Effector CD8-positive, alpha-beta T cell (primary cell): ENCODE measurements at places on chromosomes 16 and 17.

DNA sequence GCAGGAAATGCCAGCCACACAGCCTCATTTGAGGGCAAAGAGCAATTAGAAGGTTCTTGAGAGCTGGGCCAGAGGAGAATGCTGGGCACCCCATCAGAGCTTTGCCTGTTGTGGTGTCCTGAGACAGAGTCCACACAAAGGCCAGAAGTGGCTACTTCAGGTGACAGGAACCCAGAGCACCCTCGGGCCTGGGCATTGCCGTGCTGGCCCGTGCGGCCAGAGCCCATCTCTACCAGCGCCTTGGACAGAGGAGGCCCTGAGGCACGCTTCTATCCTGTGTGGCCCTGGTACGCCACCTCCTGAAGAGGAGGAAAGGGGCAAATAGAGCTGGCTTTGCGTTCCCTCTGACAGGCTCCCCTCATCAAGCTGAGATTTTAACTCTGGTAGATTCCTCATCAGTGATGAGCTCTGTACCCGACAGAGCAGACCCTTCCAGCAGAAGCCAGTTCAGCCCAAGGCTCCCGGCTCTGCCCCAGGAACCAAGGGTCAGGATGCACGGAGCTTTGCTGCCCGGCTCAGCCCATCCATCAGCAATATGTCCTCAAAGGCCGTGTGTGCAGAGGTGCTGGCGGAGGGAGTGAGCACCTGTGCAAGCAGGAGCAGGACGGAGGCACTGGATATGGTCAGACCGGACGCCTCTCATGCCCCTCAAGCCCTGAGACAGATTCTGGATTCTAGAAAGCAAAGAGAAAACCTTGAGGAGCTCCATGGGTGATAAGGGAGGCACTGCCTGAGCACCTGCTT lies 3.4 kb upstream of the RASD1 start:
- DNase-seq: no peak

DNA sequence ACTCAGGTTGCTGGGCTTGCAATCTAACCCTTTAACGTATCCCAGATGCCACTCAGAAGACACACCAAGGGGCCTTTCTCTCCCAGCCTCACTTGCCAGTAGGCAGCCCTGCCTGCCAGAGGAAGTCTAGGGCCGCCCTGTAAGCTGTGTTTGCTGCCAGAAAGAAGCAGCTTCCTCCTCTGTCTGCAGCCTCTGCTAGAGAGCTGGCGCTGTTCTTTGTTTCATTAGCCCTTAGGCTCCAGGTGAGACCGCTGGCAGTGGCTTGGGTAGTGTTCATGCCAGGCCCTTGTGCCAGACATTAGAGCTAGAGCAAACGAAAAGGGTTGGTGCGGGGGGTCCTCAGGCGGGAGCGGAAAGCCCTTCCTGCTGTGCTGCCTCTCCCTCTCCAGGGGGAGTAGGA lies 8.9 kb downstream of the CTRL start:
- DNase-seq: no peak

DNA sequence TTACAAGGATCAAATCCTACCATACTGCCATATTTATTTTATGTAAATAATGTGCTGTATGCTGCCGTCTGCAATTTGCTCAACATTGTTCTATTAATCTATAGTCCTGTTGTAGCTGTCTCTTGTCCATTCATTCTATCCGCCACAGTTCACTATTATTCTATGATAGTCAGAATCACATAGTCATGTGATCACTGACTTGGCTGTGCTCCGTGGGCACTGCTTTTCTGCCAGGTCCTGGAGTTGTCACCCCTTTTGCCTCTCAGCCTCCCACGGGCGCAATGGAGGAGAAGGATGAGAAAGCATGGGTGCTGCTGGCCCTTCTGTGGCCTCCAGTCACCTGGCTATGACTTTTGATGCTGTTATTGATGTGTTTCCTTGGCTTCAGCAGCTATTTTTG lies 37.3 kb upstream of the ANKFY1 start:
- no peak for DNase-seq

DNA sequence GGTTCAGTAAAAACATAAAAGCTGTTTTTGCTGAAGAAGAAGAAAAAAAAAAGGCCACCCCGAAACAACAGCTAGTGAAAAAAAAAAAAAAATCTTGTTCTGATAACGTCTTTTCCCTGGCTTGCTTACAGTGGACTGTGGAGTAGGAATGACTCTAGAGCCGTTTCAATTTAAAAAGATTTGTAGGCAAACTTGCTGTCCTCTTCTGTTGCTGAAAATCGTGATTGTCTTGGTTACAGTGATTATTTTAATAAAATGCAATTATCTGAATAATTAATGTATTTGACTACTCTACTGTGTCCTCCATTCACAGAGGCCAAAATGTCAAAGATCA lies 190.6 kb upstream of the TBX2 start:
- DNase-seq: no peak

- DNase-seq: no peak
These were observed 39.2 kb downstream of the KSR1 start for GRCh38 chr17:27495460-27495859.

DNA sequence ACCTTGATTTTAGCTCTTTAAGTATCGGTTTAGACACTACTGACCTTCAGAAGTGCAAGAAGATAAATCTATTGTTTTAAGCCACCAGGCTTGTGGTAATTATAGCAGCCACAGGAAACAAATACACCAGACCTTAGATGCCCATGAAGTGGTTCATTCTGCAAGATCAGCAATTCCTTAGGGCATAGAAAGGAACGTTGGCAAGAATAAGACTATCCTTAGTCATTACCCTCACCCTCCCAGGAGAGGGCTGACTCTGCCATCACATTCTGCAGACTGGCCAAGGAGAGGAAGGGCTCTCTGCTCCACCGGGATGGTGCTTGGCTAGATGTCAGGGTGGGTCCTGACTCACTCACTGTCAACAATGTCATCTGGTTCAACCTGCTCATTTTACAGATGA lies 14.1 kb upstream of the NDEL1 start:
- no peak for DNase-seq

- no peak for DNase-seq
These were observed 338.5 kb downstream of the MAF start for GRCh38 chr16:79261944-79262552.

GRCh38 chr17:9028202-9028987 lies 7.1 kb downstream of the NTN1 start:
- DNase-seq: no peak

- DNase-seq: no peak
These were observed 3.3 kb downstream of the GOT2 start for GRCh38 chr16:58730724-58731370.

DNA sequence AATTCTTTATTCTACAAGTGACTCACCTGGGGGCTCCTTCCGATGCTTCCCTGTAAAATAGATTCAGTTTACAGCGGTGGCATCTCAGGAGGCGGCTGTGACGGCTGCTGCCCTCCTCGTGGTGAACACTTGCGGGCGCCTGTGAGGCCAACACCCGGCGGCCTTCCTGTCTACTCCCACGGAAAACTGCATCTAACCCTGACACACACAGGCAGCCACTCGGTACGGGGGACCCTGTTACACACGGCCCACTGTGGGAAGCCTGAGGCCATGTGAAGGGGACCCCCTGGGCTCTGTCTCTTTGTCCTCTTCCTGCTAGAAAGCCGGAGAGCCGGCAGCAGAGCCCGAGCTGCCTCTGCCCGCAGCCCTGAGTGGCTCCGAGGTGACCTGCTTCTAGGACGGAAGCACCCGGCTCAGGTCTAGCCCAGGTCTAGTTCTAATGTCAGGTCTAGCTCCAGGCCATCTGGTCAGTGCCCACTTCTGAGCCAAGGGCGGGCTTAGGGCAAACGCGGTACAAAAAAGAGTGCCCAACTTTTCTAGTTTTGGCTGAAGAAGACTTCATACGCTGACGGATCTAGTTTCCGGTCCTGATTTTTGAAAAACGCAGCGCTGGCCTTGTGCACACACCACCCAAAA lies 159.4 kb downstream of the ENGASE start:
- no peak for DNase-seq

DNA sequence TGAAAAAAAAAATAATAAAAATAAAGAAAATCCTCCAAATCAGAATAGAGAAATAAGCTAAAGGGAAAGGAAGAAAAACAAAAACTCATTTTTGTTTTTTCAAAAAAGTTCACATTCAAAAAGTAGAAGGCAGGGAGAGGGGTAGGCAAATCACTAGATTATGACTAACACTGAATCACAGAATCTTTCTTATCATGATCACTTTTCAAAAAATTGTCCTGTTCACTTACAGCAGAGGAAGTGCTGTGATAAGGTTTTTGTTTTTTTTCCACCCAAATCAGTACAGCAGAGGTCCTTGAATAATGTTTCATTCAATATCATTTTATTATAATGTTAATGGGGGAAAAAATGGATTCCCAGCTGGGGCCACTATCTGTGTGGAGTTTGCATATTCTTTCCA lies 106.4 kb downstream of the CA4 start:
- no peak for DNase-seq

- DNase-seq: no peak
These were observed 13.5 kb downstream of the ANKRD11 start for GRCh38 chr16:89476811-89477261.

DNA sequence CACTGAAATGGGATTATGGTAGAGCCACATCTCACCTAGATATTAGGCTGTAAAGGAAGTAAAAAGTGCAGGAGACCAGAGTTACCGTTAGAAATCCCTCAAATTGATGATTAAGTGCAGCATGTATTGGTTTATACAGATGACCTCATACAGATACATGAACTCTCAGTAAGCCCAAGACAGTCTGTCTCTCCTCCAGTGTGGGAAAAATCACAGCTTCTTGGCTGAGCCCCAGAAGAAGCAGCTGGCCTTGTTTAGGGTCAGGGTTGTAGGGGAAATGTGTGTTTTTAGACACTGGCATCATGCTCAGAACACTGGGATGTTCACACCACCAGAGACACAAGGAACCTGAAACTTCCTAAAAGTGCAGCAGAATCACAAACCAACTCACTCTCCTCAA lies 135.9 kb downstream of the KATNIP start:
- no peak for DNase-seq

DNA sequence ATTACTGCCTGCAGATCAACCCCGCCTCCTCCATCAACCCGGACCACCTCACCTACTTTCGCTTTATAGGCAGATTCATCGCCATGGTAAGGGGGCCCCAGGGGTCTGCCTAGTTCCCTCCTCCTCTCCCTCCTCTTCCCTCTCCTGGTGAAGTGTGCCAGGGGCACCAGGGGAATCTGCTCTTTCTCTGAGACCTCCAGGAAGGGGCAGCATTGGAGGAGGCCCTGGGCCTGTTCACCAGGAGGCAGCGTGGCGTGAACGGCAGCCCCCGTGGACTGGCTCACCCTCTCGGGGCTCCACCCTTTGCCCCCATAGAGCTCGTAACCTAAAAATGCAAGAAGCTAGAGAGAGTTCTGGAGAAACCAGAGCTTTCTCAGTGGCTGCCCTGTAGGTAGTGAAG lies 17.1 kb upstream of the CLEC18A start:
- no peak for DNase-seq

DNA sequence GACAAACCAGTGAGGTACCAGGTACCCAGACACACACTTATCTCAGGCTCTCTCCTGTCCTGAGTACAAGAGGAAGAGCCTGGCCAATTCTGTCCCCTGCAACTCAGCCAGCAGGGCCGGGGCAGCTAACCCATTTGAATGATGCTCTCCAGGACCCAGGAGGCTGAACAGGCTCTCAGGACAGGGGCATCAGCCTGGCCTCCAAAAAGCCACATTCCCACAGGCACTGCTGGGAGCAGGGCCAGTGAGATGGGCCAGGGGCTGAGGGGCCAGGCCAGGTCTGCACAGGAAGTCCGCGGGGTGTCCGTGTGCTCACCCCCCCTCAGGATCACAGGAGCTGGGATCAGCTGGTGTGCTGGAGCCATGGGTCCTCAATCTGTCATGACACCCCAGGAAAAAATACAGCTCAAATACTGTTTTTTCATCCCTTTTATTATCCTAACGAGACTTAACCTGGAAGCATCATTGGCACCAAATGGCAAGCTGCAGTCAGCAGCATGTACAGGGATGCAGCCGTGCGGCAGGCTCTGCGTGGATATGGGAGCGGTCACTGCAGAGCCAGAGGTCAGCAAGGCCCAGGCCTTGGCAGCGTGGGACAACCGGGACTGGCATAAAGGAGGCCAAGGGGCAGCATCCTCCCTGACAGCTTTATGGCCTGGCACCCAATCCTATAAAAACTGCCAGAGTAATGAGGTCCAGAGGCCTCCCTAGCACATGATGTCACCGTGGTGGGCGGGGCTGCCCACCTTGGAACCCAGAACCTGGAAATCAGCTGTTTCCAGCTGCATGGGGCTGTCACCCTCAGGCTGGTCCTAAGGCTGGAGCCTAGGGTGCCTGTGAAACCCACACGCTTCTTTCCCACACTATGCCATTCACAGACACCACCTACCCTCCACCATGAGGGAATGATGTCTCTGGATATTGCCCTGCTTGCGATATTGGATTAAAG lies 276.7 kb downstream of the C16orf95 start:
- DNase-seq: no peak

GRCh38 chr17:47686664-47687327 lies 7.2 kb upstream of the TBKBP1 start:
- DNase-seq: no peak

DNA sequence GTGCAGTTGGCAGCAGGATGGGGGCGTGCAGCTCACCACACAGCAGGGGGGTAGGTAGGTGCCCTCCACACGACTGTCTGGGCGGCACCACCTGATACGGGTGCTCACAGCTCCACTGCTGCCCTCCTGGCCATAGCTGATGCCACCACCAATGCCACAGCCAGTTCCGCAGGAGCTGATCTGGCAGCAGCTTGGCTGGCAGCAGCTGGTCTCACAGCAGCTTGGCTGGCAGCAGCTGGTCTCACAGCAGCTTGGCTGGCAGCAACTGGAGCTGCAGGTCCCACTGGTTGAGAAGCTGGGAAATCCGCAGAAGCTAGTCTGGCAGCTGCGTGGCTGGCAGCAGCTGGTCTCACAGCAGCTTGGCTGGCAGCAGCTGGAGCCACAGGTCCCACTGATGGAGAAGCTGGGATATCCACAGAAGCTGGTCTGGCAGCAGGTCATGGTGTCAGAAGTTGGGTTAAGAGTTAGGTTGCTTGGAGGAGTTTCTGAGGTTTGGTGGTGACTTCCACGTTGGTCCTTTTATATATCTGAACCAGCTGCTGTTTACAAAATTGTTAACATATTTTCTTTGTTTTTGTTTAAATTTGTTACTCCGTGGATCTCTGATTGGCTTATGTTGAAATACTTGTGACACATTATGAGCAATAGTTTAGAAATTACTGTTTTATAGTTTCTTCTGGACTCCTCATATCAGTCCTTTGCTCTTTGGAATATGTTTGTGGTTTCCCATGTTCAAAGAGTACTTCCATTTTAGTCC lies at the start of gene KRTAP1-5:
Gene KRTAP1-5 (minus strand): TSS at position 494 of the 757 bp plus-strand sequence. CDS start 53 bp downstream, at position 441.
- DNase-seq: no peak

DNA sequence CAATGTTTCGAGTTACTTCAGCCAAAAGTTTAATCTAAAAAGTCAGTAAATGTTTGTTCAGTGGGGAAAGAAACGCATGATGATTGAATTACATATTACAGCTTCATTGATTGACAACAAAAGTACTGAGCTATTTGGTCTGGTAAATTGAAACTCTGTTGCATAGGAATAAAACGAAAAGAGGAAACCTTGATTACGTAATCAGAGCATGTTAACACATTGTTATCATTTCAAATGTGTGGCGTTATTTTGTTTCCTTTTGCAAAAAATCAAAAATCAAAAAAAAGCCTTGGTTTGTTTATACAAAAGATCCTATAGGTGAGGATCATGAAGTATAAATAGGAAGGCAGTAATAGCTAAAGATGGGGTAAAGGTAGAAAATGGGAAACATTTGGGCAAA lies 19.5 kb upstream of the CA10 start:
- DNase-seq: no peak

GRCh38 chr17:68599091-68599490 lies 2.1 kb downstream of the FAM20A start:
- DNase-seq: no peak
